ENCODE measurements at places on chromosomes 4 and X. TPM values are rescaled to one million over a fixed set of nuclear protein-coding genes. Genes with fewer than 3 reads are reported as not detected.

XPNPEP2 gene
- total RNA-seq: 2.9 TPM

AKAP4 gene
- total RNA-seq: not detected

GSX2 gene
- not detected for total RNA-seq

TIMM8A gene
- 11.0 TPM for total RNA-seq

RPL36A gene
- 279 TPM for total RNA-seq

MAGEA9B gene
- total RNA-seq: not detected

TCEAL6 gene
- not detected for total RNA-seq

CMC4 gene
- 7.3 TPM for total RNA-seq

PPM1K gene
- 89.2 TPM for total RNA-seq

CT83 gene
- total RNA-seq: not detected

SEPTIN11 gene
- 97.7 TPM for total RNA-seq

TMEM271 gene
- total RNA-seq: not detected

PAK3 gene
- total RNA-seq: 9.6 TPM

PABPC1L2B gene
- total RNA-seq: not detected

STOX2 gene
- 18.2 TPM for total RNA-seq

G3BP2 gene
- 55.3 TPM for total RNA-seq

All from uterus (tissue), 4 donors.